Sigmoid colon (tissue), 7 donors: ENCODE measurements at places on chromosomes 4 and X. TPM values are rescaled to one million over a fixed set of nuclear protein-coding genes. Genes with fewer than 3 reads are reported as not detected.

CCNB3 gene
- total RNA-seq: 0.28 TPM

GRCh38 chr4:182018691-182019090 is 224.5 kb upstream of the TENM3 start:
- DNase-seq: no peak

GRCh38 chrX:18682979-18683387 is 11.1 kb upstream of the RS1 start:
- no peak for DNase-seq

DNA sequence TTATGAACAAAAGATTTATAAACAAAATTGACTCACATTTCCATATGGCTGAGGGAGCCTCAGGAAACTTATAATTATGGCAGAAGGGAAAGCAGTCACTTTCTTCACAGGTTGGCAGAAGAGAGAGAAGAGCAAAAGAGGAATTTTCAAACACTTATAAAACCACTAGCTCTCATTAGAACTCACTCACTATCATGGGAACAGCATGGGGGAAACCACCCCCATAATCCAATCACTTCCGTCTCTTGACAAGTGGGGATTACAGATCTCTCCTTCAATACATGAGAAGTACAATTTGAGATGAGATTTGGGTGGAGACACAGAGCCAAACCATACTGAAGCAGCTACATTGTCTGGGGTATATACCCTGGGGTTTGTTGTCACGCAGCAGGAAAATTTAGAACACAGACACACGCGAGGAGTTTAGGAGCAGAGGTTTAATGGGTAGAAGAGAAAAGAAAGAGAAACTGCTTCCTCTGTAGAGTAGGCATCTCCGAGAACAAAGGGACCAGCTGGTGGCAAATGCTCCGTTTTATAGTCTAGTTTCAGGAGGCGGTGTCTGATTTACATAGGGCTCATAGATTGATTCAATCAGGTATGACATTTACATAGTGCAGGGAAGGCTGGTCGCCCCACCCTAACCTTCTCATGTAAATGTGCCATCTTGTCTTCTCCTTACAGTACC is 2277.7 kb upstream of the AGA start:
- DNase-seq: no peak

GRCh38 chr4:59553721-59554091 is 1646.4 kb upstream of the ADGRL3 start:
- DNase-seq: no peak

GLRA2 gene
- not detected for total RNA-seq

DNA sequence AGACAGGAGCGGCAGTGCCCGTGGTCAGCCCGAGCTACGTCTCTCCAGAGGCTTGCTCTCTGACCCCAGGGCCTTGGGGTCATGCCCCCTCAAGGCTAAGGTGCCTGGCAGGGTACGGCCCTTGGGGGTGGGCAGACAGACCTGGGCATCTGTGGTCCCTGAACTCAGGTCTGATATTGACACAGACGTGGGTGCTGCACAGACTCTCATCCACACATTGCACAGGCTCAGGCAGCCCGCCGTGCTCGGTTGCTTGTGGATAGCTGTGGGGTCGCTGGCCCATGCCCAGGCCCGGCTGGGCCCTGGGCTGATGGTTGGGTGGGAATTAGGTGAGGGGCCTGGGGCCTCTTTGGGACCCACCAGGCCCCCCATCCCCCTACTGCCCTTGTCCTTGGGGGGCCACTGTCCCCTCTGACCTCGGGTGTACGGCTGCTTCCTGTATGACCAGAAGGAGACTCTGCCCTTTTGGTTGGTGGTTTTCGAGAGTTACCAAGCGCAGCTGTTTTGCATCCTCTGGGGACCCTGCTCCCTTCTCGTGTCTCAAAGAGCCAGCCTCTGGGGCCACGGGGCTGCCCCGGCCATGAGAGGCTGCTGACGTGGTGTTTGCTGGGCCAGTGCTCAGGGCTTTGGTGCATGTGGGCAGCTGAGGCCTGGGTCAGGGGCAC is 10.1 kb downstream of the FGFRL1 start:
- no peak for DNase-seq

TSC22D3 gene
- 232 TPM for total RNA-seq

DNA sequence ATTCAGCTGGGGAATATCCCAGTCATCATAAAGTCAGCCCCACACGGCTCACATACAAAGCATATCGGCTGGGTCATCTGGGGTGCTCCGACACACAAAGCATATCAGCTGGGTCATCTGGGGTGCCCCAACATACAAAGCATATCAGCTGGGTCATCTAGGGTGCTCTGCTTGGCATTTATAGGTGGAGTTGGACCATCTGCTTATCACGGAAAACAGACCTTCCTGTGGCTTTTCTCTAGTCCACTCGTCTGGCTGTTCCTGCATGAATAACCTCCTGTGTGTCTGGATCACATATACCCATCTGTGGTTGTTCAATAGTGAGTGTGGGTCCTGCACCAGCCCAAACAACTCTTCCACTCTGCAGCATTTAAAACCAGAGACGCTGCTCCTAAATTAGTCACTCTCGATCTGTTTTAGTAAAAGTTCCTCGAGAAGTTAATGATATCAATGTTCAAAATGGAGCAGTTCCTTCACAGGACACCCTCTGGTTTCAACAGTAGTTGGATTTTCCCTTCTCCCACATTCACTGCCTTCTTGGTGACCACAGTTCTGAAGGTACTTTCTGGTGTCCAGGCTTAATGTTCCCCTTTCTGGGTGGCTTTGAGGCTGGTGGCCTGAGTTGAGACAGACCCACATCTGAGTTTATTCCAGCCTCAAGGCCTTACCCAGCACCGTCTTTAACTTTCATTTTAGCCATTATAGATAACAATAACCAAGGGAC is 70.0 kb upstream of the FRG1 start:
- DNase-seq: no peak

ASB5 gene
- total RNA-seq: 69.2 TPM

IBSP gene
- not detected for total RNA-seq

DNA sequence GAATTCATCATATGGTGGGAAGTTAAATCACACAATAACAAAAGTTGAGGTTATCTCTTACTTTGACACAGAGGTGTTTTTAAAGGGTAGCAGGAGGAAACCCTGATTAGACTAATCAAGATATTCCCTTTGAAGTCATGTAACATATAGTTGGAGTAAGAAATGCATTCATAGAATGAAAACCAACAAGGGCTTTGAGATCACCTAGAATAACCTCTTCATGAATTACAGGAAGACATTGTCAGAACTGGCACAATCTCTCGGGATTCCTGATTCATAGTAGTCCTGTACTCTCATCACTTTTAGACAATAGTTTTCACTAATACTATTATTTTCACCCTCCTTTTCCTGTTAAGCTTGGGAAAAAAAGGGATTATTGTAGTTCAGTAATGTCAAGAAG is 170.2 kb downstream of the PPP3CA start:
- DNase-seq: no peak

- DNase-seq: no peak
These were observed 20.4 kb downstream of the TMLHE start for GRCh38 chrX:155592331-155592730.

- DNase-seq: no peak
These were observed 56.4 kb upstream of the SPANXN1 start for GRCh38 chrX:145190801-145191389.

DNA sequence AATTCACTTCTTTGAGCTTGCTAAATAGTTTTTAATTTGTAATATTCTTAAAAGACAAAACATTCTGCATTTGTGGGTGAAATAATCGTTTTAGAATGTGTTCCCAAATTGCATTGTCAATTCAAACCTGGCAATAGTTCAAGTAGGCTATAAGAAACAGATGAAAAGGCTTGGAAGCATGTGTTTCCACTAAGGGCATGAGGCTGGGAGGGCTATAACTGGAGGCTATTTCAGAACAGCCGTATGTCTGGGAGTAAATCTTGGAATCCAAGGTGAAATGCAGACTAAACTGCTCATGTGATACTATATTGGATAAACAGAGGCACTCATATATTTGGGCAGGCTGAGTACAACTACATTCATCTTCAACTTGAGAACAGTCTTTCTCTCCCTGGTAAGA is 117.4 kb upstream of the GRPR start:
- no peak for DNase-seq

TSPAN6 gene
- 7.6 TPM for total RNA-seq

GRCh38 chrX:39985551-39985950 is 112.2 kb downstream of the BCOR start:
- no peak for DNase-seq

DNA sequence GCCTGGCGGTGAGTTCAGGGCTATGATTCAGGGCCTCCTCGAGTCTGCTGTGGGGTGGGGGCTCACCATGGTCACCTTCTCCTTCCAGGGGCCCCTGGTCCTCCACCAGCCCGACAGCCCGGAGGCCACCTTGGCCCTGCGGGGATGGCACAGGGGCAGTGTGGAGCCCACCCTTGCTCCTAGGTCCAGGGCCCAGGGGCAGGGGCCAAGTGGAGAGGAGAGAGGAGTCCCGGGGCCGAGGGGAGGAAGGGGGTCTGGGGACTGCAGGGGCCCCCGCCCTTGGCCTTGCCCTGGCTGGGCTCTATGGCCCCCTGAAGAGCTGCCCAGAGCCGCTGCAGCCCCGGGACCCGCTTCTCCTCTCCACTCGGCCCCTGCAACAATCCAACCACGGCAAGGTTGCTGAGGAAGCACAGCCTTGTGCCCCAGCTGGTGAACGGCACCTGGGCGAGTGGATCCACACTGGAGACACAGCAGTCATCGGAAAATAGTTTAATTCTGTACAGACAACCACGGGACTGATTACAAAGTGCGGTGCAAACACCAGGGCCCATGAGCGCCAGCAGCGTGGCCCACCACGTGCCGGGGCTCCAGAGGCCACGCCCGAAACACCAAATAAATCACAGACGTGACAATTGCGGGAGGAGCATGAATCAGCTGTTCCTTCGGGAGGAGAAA is 23.0 kb upstream of the CPLX1 start:
- no peak for DNase-seq
